NCI-H1694 (cell line): ENCODE measurements at places on chromosomes 2 and 18.
A peak's percentile ranks its signal among the peaks of the same experiment; 100 is the strongest.

DNA sequence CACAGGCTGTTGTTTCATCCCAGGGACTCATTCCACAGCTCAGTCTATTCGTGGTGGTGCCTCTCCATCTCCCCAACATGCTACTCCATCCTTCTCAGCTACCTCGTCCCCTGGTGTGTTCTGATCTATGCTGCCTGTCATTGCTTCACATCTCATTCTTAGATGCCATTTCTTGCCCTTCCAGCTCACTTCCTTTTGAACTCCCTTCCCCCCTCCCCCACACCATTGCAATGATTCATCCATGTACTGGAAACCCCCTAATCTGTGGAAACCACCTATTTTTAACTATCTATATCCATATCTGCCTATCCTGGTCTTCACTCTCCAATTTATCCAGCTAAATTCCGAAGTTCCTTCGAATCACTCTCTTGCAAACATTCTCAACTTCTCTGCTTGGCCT lies 65.7 kb upstream of the PARD3B start:
- DNase-seq = no peak

GRCh38 chr2:217000406-217000805 lies 140.5 kb upstream of the TNP1 start:
- no peak for DNase-seq

DNA sequence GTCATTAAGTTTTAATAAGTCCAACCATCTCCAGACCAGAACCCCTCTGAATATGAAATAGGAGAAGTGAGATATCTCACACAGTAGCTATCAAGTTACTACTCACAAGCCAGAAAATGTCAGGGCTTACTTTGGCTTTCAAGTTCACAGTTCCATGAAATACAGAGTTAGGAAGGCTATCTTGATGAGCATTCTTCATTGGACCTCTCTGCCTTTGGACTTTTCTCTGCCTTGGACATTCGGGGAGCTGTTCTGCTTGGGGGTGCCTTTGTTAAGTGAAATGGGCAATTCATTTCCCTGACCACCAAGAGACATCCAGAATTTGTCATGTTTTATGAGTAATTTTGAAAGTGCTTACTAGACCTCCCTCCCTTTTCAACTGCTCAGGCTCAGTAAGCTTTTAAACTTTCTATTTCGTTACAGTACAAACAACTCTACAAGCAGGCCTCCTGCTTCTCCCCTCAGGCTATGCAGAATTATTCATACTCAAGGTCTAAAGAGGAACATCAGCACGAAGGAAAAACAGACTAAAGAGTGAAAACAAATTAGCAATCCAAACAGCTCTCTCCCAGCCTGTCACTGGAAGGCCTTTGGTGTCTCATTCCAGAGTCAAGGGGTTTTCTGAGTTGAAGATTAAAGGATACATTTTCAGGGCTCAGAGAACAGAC lies 95.3 kb downstream of the MREG start:
- DNase-seq = no peak

- no peak for DNase-seq
Measured at GRCh38 chr2:88016960-88017779, 823 bp upstream of the RNU2-63P start.

GRCh38 chr2:102439065-102439695 lies 16.2 kb downstream of the IL18RAP start:
- DNase-seq = no peak

- DNase-seq = peak; percentile 24
Measured at GRCh38 chr2:23199115-23199918, 185.7 kb upstream of the KLHL29 start.

DNA sequence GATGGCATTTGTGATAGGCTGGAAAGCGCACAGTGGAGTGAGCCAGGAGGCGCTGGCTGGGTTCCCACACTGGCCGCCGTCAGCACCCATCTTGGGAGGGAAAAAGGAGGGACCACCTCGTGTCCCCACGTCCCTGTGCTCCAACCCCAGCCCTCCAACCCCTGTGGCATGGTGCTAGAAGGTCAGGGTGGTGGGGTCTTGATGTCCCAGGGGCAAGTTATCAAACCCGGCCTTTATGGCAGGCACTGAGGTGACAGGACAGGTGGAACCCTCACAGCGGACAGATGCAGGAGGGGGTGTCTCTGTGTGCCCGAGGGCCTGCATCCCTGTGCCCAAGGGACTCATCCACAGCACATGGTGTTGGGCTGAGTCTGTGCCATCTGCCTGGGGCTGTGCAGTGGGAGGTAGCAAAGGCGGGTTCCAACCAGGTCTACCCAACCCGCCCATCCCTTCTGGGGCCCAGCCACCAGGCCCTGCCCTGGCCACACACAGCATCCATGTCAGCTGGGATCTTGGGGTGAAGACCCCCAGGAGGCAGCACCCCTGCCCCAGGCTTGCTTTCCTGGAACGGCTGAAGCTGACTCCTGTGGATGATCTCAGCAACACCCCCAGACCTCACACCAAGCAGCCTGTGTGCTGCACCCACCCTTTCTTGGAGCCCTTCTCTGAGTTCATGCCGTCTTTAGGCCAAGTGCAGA lies 246.1 kb downstream of the NDUFA10 start:
- DNase-seq = no peak

- DNase-seq = no peak
Measured at GRCh38 chr2:96848264-96848663, 4.4 kb upstream of the ANKRD23 start.

DNA sequence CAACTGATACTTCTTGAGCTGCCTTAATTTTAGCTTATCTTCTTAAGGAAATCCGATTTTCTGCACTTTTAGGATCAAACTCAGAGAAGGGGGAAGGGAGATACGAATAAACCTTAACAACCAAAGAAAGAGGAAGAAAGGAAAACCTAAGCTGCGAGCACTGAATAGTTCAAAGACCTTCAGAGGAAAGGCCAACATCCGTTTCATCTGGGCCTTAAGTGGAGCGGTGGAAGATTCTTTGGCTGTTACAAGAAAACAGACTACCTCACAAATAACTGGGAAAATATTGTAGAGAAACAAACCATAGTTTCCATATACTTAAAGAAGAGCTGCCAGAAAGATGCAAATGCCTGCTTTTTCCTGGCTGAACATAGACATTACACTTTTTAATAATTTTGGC lies 43.6 kb downstream of the VIT start:
- DNase-seq = no peak

GRCh38 chr2:149004836-149005235 lies 33.7 kb upstream of the LYPD6B start:
- DNase-seq = no peak

DNA sequence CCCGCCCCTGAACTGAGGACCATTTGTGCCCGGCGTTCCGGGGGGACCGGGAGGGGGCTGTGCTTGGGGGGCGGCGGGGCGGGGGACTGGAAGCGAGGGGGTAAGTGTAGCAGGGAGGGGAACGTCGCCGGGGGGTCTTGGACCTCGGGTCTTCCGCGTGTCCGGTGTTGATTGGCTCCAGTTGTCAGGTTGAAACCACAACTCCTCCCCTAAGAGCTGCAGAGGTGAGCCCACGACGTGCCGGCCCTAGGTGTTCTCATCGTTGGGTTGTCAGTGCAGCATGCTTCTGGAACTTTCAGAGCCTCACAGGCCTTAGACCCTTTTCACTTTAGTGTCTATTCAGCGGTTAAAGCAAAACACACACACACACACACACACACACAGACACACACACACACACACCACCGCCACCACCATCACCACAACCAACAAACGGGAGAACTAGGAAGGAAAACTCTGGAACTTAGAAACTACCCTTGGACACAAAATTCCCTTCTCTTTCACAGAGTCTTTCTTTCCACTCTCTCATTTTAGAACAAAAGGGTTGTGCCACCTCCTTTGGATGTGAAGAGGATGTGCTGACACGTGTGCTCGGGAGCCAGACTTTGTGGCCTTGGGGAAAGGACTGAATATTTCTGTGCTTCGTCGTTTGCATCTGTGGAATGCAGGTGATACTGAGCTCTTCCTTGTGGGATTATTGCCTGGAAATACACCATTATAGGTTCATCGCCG lies 6.7 kb upstream of the DLX2 start:
- no peak for DNase-seq

- DNase-seq = no peak
Measured at GRCh38 chr18:47283476-47283875, 32.0 kb upstream of the SKOR2 start.

GRCh38 chr2:45171136-45171501 lies 161.9 kb upstream of the SIX2 start:
- no peak for DNase-seq

- DNase-seq = no peak
Measured at GRCh38 chr2:205902041-205902899, 183.7 kb downstream of the INO80D start.

GRCh38 chr2:55031505-55031904 lies 18.7 kb downstream of the RTN4 start:
- DNase-seq = no peak

GRCh38 chr2:184174493-184175104 lies 423.7 kb upstream of the ZNF804A start:
- no peak for DNase-seq

GRCh38 chr2:53182601-53183000 lies 585.0 kb upstream of the CHAC2 start:
- no peak for DNase-seq

- no peak for DNase-seq
Measured at GRCh38 chr2:59047373-59047995, 806.4 kb upstream of the FANCL start.

DNA sequence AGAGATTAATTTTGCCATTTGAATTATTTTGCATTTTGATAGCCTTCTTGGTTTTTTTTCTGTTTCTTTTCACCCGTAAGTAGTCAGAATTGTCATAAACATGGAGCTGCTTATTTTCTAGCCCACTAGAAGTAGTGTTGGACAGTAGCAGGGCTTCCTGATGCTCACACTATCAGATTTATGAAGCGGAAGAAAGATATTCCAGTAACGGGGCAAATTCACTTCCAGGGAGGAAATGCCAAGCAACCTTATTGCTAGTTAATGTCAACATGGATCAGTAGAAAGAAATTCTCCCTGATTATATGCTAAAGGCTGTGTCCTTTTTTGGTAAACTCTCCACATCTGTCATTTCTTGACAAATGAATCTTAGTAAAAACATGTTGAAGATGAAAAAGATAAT lies 19.2 kb upstream of the ADAM23 start:
- no peak for DNase-seq

GRCh38 chr2:61288070-61288841 lies 126.3 kb downstream of the C2orf74 start:
- no peak for DNase-seq

DNA sequence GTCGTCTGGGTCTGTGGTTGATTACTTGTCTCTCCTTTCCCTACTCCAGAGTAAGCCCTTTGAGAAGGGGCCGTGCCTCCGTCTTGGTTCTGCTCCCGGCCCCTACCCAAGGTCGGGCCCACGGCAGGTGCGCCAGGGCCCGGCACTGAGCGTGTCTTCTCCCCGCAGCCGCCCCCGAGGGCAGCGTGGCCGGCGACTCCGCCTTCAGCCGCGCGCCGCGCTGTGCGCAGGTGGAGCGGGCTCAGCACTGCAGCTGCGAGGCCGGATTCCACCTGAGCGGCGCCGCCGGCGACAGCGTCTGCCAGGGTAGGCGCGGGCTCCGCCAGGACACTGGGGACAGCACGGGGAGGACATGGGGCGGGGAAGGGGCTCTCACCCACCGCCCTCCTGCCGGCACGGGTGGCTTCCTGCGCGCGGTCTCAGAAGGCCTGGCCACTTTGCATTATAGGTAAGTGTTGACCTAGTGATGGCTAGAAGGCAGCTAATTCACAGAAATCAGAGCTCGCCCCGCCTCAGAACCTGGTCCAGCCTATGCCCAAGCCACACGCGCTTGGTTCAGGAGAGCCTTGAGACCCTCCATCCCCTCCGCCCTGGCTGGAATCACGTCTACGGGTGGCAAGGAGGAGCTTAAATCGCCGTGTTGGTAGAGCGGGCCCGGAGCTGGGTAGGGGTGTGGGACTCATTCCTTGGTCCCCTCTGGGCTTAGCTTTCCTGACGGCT lies 43.5 kb downstream of the FBLN7 start:
- DNase-seq = no peak

DNA sequence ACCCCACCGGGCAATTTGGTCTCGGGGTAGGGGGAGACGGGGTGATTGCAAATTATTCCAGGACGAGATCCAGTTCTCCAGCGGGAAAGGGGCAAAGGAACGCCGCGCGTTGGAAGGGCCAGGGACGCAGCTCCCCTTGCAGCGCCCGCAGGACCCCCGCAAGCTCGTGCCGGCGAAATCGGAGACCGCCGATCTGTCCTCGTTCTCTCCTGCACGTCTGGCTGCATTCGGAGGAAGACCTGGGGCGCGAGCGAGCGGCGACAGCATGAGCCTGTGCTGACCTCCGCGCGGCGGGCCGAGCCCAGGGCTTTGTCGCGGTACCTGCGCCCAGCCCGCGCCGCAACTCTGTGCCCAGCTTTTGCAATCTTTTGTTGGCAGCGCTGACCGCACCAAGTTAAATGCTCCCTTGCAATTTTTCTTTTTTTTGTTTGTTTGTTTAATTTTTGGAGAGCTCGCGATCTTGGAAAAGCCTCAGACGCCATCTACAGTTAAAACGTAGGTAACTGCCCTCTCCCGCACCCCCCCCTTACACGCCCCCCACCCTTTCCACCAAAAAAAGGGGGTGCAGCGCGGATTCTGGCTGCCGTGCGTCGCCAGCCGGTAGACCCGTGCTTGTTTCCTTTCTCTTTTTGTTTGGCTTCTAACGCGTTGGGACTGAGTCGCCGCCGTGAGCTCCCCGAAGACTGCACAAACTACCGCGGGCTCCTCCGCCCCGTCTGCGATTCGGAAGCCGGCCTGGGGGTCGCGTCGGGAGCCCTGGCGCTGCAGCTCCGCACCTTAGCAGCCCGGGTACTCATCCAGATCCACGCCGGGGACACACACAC lies 667 bp downstream of the TRIB2 start:
- DNase-seq = peak; percentile 44

DNA sequence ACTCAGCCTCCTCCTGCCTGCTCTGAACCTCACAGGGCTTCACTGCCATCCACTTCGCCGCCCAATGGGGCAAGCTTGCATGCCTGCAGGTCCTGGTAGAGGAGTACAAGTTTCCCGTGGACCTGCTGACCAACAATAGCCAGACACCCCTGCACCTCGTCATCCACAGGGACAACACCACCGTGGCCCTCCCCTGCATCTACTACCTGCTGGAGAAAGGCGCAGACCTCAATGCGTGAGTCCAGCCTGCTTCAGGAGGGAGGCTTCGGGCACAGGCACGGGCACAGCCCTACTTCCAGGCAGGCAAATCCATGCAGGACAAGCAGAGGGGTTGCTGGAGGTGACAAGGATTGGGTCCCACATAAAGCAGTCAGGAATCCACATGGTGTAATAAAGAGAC lies 1.2 kb downstream of the ANKRD53 start:
- DNase-seq = no peak

DNA sequence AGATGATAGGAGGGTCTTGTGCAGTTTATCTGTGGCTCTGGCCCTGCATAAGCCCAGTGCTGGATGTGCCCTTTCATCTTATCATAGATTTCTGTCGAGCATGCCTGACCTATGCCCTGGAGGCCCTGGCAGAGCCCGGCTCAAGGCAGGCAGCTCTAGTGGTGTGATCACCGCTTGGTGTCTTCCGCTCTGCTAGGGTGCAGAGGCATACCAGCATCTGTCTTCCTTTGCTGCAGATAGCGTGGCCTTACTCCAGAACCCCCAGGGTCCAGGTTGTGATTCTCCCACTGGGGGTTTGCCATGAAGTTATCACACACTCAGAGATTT lies 13.7 kb upstream of the TRAF3IP1 start:
- DNase-seq = no peak
